CD8-positive, alpha-beta T cell (primary cell): ENCODE measurements at places on chromosomes 5 and 9.

DNA sequence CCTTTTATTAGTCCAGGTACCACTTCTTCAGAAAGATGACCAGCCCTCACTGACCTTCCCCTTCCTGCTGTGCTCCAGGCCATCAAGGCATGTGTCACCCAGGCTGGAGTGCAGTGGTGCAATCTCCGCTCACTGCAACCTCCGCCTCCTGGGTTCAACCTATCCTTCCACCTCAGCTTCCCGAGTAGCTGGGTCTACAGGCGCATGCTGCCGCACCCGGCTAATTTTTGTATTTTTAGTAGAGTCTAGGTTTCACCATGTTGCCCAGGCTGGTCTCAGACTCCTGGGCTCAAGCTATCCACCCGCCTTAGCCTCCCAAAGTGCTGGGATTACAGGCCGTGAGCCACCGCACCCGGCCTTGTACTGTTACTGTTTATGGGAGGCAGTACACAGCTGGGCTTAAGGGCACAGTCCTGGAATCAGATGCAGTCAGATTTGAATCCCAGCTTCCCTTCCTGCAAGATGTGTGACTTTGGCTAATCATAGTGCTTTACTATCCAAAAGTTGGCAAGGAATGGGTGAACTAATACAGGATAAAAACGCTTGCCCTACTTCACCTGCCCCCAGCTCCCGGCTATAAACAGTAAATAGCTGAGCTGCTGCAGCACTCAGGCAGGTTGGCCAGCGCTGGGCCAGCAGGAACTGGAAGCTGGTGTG lies 483 bp upstream of the EIF4EBP3 start:
- DNase-seq: no peak

GRCh38 chr5:139961435-139962157 lies 81.5 kb downstream of the NRG2 start:
- no peak for DNase-seq

DNA sequence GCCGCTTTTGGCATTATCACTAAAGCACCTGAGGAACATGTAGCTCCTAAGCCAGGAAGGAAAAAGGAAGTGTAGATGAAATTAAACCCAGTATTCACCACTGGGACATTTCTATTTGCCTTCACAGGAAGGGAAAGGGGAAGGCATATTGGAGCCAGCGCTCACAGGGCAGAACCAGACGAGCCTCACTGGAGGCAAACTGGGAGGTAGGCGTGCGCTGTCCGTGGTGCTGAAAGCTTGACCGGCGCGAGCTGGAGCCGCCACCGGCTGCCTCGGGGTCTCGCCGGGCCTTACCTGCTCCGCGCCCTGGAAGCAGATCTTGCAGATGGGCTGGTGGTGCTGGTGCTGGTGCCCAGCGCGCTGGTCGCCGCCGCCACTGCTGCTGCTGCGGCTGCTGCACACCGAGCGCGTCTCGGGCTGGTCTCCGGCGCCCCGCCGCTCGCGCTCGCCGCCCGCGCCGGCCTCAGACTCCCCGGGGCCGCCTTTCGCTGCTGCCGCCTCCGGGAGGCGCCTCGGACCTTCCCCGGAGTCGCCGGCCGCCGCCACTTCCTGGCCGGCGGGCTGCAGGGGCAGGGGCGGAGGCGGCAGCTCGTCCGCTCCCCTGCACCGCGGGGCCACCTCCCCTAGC lies 732 bp downstream of the MARCHF11 start:
- DNase-seq: peak; percentile 20

DNA sequence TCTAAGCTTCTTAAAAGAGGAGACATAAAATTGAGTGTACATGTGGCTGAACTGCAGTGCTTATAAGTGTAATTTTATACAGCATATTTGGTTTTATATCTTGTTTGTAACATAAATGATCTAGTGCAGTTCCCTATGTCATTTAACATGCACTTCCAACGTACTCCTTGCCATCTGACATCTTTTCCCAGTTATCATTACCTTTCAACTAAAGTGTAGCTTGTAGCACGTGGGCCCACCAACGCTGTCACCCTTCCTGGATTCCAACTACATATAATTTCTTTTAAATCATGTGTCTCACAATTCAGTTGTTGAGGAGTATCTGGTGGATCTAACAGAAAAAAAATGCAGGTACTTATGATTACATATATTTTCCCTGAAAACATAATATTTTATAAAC lies 50.1 kb downstream of the LIFR start:
- no peak for DNase-seq

- no peak for DNase-seq
Observed at GRCh38 chr9:3511551-3511950, 14.2 kb downstream of the RFX3 start.
